NCI-H2171 treated with DMSO at 0.1 percent for 48 hours (cell line): ENCODE measurements at places on chromosomes 11 and 22.

DNA sequence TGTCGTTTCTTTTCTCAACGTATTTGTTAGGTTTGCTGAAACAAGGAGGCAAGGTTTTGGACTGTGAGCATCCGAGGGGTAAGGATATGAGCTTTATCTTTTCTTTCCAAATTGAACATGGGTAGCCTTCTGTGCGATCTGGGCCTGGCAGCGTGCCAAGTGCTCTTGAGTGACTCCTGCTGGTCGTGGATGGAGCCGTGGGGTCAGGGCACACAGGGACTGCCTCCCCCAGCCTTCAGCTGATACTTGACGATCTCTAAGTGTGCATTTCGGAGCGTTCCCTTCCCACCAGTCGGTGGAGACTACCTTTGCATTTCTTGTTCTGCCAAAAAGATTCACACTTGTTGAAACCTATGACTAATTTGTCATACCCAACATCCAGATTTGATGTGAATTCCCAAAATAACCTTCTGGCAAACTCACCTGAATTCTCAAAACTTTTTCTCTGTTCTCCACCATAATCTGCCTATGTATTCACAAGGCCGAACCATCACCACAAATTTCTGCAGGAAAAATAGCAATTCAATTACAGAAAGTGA is 40.1 kb upstream of the CLMP start:
- peak; percentile 1 for DNase-seq

DNA sequence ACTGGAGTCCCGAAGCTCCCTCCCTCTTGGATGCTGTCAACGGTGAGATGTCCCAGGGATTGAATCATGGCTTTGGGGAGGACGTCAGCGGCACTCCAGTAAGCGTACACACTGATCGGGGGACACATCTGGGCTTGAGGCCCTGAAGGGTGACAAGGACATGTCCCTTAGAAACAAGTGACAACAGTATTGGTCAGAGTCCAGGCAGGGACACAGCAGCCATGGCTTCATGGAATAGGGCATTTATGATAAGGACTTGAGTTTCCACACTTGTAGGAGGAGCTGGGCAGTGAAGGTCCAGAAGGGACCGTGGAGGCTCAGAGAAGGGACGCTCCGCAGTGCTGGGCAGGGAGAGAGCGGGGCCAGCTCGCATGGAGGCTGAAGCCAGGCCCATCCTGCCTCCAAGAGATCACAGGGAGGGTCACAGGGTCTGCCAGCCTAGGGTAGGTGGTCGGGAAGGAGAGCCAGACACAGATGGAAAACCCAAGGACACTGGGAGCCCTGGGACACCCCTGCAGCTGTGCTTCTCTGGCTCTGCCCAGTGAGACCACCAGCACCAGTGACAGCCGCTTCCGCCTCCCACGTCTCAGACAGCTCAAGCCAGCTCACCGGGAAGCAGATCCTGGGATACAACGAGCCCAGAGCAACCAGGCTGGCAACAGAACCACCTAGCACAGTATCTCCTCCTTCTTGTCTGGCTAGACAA is 22.9 kb upstream of the RFPL3 start:
- DNase-seq: no peak

- no peak for DNase-seq
Observed at GRCh38 chr22:29811377-29811776, 26.7 kb downstream of the ASCC2 start.

DNA sequence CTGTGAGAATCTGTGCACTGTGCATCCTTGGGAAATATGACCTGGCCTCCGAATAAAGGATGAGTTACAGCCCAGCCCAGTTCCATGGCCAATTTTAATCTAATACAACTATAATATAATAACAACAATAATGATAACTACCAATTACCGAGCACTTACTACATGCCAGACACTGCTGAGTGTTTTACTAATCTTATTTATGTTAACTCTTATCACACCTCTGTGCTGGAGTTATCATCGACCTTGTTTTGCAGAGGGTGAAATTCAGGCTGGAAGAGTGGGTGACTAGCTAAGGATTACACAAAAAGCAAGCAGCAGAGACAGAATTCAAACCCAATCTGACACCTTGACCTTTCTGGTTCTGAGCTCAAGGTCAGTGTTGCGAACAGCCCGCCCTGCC is 83.9 kb downstream of the GALNT18 start:
- DNase-seq: no peak

DNA sequence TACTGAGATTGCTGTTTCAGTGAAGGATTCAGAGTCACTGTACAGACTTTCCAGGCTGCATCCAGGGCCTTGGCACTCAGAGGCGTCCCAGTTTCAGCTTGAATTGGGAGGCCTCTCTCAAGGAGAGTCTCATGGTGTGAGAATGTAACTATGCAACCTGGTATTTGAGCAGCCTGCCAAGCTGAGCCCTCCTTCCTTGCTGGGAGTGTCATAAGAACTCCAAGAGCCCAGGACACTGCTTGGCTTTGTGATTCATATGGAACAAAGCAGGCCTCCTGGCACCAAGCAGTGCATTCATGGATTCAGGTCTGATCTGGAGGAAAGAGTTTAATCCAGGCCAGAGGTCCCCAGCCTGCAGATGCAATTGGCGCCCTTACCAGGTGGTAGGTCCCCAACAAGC is 171.7 kb downstream of the DBX1 start:
- no peak for DNase-seq
